Fibroblast of skin of scalp (primary cell): ENCODE measurements at places on chromosomes 4 and X.

GRCh38 chrX:82692991-82693390 lies 815.1 kb upstream of the POU3F4 start:
- DNase-seq, result no peak

DNA sequence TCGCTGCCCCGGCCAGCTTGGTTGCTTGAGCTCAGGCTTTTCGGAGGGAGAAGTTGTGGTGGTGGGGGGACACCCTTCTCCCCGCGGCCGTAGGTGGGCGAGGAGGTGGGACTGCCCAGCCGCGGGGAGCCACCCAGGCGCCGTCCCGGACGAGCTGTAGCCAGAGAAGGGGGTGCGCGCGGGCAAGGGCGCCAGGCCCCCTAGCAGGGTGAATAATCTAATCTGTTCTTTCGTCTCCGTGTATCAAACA lies 3.1 kb downstream of the MID1IP1 start:
- no peak for DNase-seq

- DNase-seq, result no peak
These were observed 92.7 kb downstream of the CD99L2 start for GRCh38 chrX:150805736-150806135.

DNA sequence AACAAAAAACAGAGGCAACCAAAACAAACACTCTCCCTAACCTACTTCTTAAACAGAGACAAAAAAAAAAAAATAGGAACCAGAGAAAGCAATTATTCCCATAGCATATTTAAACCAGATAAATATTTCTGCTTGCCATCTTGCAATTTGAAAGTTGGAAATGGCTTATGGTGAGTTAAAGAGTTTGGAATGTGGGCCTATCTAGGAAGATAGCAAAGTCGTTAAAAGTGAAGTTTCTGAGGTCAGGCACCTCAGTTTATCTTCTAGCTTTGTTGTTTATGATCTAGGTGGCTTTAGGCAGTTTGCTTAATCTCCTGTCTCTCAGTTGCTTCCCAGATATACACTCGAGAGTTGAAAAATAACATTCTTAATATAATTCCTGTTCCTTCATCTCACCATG lies 284.2 kb downstream of the KCNIP4 start:
- no peak for DNase-seq

DNA sequence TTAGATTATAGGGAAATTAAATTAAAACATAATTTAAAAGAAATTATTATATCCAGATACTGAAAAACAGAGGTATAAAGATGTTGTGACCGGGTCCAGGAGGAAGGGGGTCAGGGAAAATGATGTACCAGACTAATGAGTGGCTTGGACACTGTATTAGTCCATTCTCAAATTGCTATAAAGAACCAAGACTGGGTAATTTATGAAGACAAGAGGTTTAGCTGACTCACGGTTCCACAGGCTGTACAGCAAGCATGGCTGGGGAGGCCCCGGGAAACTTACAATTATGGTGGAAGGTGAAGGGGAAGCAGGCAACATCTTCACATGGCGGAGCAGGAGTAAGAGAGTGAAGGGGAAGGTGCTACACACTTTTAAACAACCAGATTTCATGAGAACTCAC lies 3.4 kb upstream of the FAM9B start:
- DNase-seq, result no peak

DNA sequence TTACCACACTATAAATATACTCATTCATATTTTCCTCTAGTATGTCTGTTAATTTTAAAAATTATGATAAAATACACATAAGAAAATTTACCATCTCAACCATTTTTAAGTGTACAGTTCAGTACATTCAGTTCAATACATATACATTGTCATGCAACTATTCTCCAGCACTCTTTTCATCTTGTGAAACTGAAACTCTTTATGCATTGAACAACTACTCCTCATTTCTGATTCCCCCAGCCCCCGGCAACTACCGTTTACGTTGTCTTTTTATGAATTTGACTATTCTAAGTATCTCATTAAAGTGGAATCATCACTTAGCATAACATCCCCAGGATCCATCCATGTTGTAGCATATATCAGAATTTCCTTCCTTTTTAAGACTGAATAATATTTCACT lies 8.7 kb downstream of the SMARCAD1 start:
- no peak for DNase-seq

DNA sequence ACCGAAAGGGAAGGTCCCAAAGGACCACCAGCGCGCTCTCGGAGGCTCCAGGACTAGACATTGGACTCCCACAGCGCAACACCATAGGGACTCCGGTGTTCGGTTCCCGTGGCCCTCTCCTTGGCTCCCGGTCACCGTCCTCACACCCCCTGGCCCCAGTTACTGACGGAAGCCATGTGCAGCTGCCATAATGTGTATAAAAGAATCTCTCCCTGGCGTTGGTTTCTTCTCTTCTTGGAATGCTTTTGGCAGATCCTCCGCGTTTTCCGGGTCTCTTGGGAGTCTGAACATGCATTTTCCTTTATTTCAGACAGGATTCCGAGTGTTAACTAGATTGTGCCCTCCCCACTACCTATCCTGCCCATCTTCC lies 69.8 kb downstream of the FBXO8 start:
- peak; percentile 42 for DNase-seq

GRCh38 chr4:165505958-165506837 lies 127.4 kb downstream of the CPE start:
- peak; percentile 72 for DNase-seq

DNA sequence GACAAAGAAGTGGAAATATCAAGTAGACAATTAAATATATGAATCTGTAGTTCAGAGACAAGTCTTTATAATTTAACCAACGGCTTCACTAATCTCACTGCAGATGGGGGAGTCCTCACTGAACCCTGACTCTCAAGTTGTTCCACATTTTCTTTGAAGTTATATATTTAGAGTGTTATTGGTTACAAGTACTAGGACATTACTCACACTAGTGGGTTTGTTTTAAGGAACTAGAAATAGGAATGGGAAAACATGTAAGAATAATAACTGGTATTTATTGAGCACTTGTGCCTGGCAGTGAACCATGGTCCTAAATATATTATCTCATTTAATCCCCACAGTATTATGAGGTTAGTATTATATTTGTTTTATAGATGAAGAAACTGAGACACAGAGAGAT lies 22.0 kb downstream of the MND1 start:
- DNase-seq, result no peak

GRCh38 chrX:21747558-21747957 lies 10.4 kb downstream of the SMPX start:
- DNase-seq, result no peak

DNA sequence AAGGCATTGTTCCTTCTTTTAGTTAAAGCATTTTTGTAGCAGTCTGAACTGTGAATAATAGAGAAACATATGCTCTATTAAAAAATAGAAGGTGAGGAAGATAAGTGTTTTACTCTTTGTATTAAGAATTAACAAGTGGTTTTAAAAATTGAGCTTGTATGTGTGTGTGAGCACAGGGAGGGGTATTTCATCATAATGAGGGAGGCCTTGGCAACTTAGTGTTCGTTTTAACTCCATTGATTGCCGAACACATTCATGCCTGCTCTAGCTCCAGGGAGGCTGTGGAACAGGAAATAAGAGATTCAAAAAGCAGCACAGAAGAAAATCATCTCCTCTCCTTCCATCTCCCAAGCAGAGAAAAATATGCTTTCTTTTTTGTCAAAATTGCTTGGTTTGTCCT lies 14.8 kb downstream of the SHROOM3 start:
- peak; percentile 41 for DNase-seq

GRCh38 chr4:138665851-138666250 lies 349.7 kb upstream of the NOCT start:
- no peak for DNase-seq

DNA sequence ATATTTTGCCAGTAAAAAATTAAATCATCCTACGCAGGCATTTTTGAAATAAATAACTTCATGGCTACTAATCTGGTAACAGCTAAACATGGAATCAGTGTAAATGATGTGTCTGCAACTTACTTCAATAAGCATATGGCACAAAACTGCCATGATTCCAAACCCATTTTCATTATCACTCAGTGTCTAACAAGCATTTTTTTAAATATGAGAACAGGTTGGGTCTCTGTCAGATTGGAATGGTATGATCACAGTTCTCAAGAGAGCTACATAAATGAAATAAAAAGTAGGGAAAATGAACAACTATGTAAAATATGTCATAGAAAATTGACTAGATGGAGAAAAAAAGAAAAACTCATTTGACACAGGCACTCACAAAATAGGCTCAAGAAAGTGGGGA lies 476.9 kb upstream of the NWD2 start:
- no peak for DNase-seq

- DNase-seq, result no peak
These were observed 53.1 kb downstream of the RASL11B start for GRCh38 chr4:52915191-52915590.

GRCh38 chr4:74408639-74409038 lies 36.3 kb upstream of the AREG start:
- no peak for DNase-seq

- DNase-seq, result no peak
These were observed 58.8 kb upstream of the LHFPL1 start for GRCh38 chrX:112738347-112739033.

DNA sequence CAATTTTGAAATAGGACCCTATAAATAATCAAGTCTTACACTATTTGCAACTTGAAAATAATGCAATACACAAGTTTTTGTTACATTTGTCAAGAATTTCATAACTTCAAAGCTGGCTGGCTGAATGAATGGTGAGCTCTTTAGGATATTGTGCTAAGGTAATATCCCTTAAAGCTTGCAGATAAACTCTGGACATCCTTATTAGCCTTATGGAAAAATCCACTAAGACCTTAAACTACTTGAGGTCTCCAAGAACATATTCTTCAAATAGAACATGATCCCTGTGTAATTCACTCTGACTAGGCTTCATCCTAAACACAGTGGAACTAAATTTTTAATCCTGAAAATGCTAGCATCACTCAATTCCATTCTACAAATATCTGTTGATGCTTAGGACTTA lies 199.3 kb downstream of the PACRGL start:
- no peak for DNase-seq

GRCh38 chrX:17432158-17432557 lies 57.2 kb downstream of the NHS start:
- no peak for DNase-seq

- DNase-seq, result peak; percentile 82
These were observed 508.2 kb upstream of the ATOH1 start for GRCh38 chr4:93320356-93320755.

DNA sequence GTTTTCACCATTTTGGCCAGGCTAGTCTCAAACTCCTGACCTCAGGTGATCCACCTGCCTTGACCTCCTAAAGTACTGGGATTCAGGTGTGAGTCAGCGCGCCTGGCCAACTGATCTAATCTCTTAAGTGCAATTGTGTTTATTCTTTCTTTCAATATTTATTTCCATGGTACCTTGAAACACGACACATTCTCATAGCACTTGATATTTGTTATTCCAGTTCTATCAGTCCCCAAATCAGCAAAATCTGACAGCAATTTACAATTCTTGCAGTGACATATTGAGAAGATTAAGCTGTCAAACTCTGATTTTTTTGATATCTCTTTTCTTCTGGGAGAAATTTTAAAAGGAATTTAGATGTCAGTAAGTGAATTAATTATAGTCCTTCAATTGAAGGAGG lies 218.1 kb upstream of the FAT4 start:
- DNase-seq, result no peak

GRCh38 chrX:16836371-16836770 lies 33.8 kb downstream of the RBBP7 start:
- DNase-seq, result no peak

- DNase-seq, result no peak
These were observed 87.3 kb upstream of the CPEB2 start for GRCh38 chr4:14915018-14915417.

DNA sequence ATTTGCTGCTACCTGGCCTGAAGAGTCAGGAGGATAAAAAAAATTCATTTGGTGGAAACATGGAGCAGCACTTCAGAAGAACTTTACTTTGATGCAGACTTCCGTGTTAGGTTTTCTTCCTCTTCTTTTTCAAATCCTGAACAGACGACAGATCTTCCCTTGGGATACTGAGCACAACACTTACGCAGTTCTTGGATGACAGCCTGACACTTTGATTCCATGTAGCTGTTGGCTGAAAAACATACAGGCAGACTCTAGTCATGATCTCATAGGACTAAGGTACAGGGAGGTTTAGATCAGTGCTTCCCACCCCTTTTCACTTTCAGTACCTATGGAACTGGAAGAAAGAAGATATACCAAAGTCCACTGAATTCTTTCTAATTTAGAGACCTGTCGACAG lies 9.2 kb downstream of the CMC4 start:
- DNase-seq, result no peak

GRCh38 chr4:162104459-162105124 lies 59.2 kb downstream of the FSTL5 start:
- DNase-seq, result no peak
